ENCODE measurements at places on chromosomes 1 and 21.

DNA sequence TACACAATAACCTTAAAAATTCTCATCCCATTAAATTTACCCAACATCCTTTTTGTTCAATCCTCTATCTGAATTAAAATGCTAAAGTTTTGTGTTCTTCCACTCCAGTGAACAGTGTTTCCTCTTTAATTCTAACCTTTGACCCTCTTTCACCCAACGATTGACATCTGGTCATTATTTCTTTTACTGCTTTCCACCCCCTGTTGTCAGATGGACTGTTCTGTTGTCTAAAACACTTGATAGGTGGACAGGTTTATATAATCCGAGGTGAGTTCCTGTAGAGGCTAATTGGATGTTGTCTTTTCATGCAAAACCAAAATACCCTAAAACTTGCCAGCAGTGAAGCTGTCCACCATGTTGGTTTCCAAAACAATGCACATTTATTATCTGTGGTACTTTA is 73.4 kb upstream of the SERTAD4 start:
- DNase-seq: no peak

DNA sequence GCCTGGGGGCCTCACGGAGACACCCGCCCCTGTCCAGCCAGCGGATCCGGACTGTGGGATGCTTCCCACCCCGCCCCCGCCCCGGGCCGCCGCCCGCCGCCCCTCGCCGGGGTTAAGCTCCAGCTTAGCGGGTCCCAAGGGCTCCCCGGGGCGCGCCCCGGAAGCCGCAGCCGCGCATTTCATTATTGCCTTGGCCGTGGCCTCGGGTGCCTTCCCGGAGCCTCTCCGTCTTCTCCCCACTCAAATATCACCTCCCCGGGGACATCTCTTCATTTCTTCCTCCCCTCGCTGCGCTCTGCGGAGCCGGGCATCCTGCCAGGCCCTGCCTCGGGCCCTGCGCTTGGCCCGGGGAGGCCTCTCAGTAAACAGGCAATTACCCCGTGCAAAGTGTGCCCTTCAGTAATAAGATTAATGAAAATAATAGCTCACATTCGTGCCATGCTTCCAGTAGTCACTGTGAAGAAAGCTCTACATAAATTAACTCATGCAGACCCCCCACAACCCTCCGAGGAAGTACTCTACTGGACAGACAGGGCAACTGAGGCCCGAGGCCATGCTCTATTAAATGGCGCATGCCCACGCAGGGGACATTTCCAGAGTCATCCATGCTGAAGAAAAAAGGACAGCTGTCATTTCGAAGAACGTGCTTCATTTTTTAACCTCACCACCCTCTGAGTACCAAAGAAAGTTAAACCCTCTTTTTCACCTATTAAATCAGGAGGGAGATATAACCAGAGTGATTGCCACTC is 49.9 kb upstream of the LAPTM5 start:
- no peak for DNase-seq

- no peak for DNase-seq
Observed at GRCh38 chr1:115199416-115200132, 110.3 kb upstream of the TSPAN2 start.

DNA sequence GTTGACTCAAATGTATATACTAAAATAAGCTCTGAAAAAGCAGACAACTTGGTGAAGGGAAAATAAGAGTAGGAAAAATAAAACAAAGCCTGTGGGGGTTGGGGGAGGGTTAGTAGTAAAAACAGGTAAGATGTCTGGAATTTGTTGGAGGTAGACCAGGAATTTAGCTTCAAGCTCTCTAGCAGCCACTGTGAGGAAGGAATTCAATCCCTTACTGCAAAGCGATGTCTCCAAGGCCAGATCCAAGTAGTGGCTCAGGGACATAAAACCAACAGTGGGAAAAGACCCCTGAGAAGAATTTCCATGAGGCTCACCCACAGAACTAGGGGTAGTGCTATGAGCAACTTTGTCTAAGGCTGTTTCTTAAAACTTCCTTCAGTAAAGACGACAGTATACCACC is 7.8 kb downstream of the ANGPTL7 start:
- DNase-seq: no peak

GRCh38 chr1:55886856-55887712 is 671.9 kb upstream of the USP24 start:
- no peak for DNase-seq

DNA sequence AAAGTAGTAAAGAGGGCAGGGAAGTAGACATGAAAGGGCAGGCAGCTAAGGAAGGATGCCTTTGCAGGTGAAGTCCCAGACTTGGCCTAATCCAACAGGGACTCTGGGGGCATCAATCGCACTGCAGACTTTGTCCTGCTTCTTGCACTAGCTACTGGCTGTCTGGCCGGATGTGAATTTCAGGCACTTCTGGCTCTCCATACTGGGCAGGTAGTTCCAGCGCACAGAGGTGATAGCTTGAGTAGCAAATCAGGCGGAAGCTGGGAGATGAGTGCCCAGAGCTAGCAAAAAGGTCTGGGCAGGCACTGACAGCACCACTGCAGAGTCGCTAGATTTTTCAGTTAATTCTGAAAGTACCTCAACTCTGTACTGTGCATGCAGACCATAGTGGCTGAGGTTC is 997 bp downstream of the RSPH1 start:
- no peak for DNase-seq

DNA sequence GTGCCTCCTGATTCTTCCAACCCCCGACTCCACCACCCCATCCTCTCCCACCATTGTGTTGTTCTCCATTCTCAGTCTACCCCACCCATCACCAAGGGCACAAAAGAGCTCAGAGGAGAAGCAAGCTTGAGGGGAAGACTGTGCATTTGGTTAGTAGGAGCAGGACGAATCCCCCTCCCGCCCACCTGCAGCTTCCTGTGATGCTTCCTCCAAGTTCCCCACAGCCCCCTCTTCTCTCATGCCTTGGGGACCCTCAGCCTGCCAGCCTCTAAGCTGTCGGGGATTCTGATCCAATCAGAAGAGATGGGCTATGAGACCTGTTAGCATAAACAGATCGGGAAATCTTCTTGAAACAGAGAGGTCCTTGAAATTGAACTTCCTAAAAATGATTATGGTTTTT is 22.2 kb upstream of the CAPZB start:
- no peak for DNase-seq

DNA sequence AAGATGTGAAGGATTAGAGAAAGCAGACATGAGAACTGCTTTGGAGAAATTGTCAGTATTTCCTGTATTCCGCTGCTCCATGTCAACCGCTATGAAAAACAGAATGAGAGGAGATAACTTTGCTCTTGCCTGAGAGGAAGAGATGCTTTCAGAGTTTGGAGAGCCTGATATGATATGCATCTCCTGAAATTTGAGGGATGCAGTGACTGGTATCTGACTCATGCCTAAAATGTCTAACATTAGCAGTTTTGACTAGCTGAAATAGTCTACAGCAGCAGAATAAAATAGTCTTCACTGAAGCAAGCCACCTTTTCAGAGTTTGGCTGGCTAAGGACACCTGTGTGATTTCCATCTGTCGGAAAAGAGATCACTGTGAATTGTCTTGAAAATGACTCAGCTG is 165.8 kb upstream of the LRRC7 start:
- DNase-seq: no peak

GRCh38 chr1:46364612-46365011 is 24.0 kb downstream of the NSUN4 start:
- no peak for DNase-seq

- no peak for DNase-seq
Observed at GRCh38 chr1:219582296-219582695, 30.6 kb downstream of the ZC3H11B start.

GRCh38 chr1:152067150-152067549 is 21.7 kb downstream of the TCHHL1 start:
- DNase-seq: no peak

DNA sequence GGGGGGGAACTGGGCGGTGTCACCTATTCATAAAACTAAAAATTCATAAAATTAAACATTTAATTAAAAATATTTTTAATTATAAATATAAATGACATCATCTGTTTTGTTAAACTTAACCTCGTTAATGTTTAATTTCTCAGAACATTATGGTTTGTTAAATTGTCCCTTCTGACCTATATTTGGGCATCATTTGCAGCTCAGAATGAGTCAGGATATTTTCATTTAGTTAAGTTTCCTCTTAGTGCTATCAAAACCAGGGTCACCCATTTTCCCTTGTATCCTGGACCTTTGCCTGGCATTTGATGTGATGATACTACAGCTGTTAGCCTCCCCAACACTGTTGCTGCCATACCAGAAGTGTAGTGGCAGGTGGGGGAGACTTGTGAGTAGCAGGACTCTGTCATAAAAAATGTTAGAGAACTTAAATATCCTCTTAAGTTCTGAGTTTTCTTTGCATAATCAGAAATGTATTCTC is 30.3 kb downstream of the TSNAX start:
- DNase-seq: no peak

GRCh38 chr1:243713470-243714186 is 136.4 kb downstream of the AKT3 start:
- DNase-seq: peak; percentile 54

DNA sequence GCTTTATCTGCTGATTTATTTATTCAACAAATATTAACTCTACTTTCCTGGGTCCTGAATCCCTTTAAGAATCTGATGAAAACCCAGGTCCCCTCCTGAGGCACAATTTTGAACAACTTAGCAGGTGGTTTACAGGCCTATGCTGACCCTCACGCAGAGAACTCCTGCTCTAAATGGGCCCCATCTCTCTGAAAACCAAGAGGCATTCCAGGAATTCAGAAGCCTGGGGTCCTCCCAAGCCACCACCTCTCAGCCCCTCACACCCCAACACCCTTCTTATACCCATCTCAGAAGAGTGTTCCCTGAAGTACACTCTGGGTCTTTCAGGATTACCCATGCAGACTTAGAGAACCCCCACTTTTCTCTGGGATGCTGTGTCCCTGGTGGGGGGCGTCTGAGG is 34.5 kb downstream of the LHX4 start:
- no peak for DNase-seq

- no peak for DNase-seq
Observed at GRCh38 chr1:6819246-6820040, 34.2 kb downstream of the CAMTA1 start.

DNA sequence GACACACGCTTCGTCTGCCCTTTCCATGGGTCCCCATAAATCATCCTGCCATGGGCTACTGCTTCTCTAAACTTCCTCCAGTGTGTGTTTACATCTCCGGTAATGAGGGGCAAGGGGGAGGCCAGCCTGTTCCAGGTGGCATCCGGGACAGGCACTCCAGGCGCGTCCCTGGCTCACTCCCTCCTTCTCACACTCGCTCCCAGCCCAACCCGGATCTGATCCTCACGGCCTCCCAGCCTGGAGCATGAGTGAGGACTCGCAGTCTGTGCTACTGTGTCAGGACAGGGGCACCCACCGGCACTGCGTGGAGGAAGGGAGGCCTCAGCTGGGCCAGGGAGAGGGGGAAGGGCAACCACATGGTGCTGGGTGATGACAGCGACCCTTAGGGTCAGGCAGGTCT is 225.4 kb downstream of the TRABD2B start:
- peak; percentile 56 for DNase-seq
